Thymus (tissue), 14 donors: ENCODE measurements at places on chromosomes 7 and 10.

GRCh38 chr10:72174297-72174662, 41.5 kb upstream of the ANAPC16 start:
- no peak for DNase-seq

GRCh38 chr10:126252884-126253610, 135.2 kb downstream of the ADAM12 start:
- no peak for DNase-seq

GRCh38 chr10:115118346-115118745, 25.2 kb downstream of the ATRNL1 start:
- DNase-seq: no peak

GRCh38 chr10:24448351-24448999, 239.5 kb downstream of the KIAA1217 start:
- no peak for DNase-seq

DNA sequence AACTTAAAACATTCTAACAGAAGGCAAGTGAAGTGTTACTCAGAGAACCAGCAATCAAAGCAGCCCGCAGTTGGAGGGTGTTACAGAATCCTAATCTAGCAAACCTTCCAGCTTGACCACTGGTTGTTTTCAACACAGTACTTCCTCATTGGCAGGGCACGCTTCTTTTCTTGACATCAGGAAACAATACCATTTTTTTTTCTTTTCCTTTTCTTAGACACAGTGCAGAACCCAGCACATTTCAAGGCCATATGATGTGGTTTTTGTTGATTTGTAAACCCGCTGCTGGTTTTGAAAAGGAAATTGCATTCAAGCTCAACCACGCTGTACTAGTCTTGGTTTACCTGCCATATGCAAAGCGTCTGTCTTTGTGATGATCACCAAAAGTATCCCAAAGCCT, 33.4 kb downstream of the RHOBTB1 start:
- DNase-seq: peak; percentile 12

- DNase-seq: no peak
Observed at GRCh38 chr7:95907337-95907736, 135.0 kb downstream of the DYNC1I1 start.

DNA sequence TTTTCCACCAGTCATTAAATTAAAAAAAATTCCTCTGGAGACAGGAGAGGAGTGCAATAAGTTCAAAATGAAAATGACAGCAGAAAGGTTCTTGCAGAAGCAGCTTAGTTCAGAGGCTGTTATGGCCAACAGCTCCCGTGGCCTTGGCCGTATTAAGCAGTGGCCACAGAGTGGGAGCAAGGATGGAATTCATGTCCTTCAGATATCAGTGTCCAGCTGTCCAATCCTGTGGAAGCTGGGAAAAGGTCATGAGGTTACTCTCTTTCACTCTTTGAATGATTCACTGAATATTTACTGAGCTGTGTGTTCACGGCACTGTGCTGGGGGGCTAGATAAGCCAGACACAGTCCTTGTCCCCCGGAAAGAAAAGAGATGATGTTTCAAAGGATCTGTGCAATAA, 231.8 kb downstream of the BMPER start:
- no peak for DNase-seq

DNA sequence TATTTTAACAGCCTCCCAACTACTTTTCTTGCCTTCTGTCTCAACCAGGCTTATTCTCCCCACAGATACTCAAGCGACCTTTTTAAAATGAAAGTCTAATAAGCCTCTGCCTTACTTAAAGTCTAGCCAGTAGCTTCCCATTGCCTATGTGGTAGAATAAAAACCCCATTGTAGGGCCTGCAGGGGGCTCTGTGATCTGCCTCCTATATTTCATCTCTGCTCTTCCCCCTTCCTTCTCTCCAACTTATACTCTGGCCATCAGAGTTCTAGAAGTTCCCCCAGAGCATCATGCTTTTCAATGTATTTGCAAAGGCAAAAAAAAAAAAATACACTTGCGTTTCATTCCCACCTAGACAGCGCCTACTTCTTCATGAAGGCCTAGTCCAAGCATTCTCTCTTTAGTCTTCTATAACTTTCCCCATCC, 167.7 kb upstream of the ADO start:
- no peak for DNase-seq

- no peak for DNase-seq
Observed at GRCh38 chr7:45143616-45144015, 14.0 kb upstream of the RAMP3 start.

GRCh38 chr7:2610898-2611297, 20.9 kb upstream of the TTYH3 start:
- no peak for DNase-seq

- no peak for DNase-seq
Observed at GRCh38 chr7:121887634-121888033, 14.7 kb downstream of the PTPRZ1 start.

GRCh38 chr10:4024516-4025245, 239.7 kb upstream of the KLF6 start:
- DNase-seq: no peak

DNA sequence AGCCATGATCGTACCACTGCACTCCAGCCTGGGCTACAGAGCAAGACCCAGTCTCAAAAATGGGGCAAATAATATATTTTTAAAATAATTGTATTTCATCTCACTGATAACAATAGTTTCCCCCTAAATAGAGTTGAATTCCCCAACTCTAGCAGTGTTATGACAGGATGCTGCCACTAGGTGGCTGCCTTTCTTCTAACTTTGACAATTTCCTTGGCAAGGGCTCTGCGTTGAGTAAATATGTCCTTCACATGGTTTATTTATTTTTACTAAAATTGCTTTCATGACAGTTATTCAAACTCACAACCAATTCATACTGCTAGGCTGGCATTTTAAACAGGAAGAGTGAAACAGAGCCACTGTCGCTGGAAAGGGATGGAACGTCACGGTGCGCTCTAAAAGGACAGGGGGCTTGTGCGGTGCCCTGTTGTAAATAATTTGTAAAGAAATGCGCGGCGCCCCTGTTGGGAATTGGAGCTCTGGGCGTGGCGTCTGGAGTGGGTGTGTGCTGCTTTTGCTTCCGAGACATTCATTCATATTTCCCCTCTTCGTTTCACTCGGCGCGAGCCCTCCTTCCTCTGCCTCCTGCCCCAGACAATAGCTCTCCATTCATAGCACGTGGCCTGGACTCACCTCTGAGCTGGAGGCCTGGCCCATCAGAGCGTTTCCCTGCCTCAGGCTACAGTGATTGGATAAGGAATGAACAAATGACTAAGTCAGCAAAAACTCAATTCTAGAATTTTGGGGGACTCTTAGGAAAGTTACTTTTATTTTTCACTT, 20.5 kb upstream of the PITRM1 start:
- DNase-seq: no peak

DNA sequence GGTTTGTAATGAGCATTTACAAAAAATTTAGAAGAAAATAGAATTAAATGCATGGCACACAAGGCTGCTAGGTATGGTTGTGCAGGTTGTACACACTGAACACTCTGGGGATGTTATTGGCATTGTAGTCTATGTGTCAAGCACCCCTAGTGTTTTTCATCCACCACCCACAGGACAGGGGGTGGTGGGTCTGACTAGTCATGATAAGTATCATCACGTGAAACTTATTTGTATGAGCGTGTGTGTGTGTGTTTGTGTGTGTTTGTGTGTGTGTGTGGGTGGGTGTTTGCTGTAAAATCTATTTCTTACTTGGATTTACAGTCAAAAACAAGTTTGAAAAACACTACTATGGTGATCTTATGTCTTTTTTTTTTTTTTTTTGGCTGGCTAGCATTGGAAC, 66.5 kb downstream of the MAP3K8 start:
- no peak for DNase-seq

DNA sequence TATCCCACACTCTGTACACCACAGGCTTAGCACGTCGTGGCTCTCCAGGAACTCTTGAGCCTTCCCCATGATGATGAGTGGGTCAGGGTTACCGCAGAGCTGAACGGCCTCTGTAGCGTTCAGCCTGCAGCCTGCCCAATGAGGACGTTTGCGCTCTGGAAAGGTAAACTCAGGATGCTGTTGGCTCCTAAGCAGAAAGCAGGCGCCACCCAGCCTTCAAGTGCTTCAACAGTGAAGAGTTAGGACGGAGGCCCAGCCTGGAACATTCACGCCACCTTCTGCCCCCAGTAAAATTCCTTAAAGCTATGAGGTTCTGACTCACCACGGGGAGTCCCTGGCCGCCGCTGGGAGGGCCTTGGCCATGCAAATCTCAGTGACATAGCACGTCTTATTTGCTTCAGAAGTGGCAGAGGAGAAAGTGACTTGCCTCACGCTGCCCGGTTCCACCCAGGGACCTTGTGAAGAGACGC, 161.5 kb upstream of the SH2B2 start:
- no peak for DNase-seq

DNA sequence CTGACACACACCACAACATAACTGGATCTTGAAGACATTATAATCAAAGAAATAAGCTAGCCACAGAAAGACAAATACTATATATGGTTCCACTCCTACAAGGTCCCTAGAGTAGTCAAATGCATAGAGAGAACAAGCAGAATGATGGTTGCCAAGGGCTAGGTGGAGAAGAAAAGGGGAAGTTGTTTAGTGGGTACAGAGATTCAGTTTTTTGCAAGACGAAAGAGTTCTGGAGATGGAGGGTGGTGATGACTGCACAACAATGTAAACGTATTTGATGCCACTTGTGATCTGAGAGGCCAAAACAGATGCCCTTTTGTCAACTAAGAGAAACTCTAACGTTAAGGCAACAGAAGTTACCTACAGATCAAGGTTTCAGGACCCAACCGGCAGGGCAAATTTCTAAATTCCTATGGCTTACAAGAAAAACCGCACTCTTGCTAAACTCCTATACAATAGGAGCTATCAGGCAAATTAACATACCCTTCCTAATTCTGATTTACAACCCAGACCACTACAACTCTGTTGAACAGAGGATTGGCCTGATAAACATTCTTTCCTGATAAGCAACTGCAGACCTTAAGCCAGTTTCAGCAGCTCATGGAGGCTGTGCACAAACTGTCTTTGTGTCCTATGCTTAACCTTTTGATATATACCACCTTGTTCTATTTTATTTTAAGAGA, 69.0 kb downstream of the FAM107B start:
- DNase-seq: no peak

GRCh38 chr7:15424468-15424867, 137.3 kb downstream of the AGMO start:
- no peak for DNase-seq

- DNase-seq: no peak
Observed at GRCh38 chr7:116229366-116229765, 19.0 kb downstream of the TES start.

GRCh38 chr7:77788327-77788902, 9.8 kb downstream of the TMEM60 start:
- DNase-seq: no peak

- DNase-seq: no peak
Observed at GRCh38 chr10:13769946-13770345, 183.2 kb downstream of the PRPF18 start.

DNA sequence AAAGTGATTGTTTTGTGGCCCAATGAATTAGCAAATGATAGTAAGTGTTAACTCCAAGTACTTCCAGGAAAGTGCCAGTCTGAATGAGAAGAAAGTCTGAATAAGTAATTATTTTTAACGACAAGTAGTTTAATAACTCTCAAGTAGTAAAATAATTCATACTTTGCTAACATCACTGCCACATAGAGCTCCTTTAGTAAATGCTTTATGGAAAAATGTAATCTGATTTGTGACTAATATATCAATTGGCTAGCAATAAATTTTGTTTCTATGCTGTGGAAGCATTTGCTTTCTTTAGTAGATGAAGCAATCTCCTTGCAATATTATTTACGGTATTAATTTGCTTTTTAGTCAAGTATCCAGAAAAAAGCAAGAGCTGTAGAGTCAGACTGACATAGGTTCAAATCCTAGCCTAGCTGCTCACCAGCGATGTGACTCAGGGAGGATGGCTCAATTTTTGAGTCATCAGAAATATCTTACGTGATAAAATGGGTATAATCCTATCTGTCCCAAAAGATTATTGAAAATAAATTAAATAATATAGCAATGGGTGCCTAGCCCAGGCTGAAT, 329.3 kb downstream of the FGFR2 start:
- DNase-seq: no peak

- DNase-seq: no peak
Observed at GRCh38 chr7:155987681-155988235, 175.5 kb upstream of the SHH start.

GRCh38 chr7:28626624-28627262, 214.4 kb downstream of the CREB5 start:
- DNase-seq: no peak

DNA sequence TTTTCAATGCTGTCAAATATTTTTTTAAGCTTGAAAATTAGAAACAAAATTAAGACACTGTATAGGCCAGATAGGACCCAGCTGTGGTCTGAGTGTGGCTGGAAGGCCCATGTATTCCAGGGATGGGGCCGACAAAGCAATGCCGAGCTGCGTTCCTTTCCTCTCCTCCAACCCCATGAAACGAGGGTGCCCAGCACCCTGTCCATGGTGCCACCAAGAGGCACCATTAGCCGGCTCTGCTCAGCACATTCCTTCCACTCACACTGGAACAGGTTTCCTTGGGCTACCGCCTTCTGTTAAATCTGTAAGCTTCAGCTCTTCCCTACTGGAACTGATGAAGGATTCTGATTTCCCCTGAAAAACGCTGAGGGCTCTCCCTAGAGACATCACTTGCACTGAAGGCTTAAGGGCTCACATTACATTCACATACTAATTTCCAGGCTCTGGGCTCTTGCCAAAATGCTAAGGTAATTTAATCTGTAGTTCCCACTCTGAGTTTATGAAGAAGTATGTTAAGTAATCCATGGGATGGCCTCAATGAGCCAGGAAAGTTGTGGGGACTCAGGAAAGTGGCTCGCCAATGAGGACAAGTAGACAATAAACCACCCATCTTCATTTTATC, 73.7 kb upstream of the CAMK2B start:
- DNase-seq: no peak

GRCh38 chr7:94577357-94577756, 67.7 kb downstream of the CASD1 start:
- DNase-seq: no peak

DNA sequence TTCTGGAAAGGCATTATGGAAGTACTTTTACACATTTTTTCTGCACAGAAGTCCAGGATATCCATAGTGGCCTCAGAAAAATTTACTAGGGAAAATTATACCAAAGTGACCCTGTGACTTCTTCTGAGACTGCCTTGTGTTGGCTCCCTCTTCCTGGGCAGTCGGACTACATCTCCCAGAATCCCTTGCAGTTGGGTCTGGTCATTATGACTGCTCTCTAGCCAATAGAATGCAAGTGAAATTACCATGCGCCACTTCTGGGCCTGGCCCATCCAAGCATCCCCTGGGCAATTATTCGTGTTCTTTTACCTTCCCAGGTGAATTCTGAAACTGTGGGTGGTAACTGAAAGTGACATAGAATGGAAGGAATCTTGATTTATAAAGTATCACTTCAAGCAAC, 430.9 kb downstream of the ACTR3B start:
- DNase-seq: no peak

DNA sequence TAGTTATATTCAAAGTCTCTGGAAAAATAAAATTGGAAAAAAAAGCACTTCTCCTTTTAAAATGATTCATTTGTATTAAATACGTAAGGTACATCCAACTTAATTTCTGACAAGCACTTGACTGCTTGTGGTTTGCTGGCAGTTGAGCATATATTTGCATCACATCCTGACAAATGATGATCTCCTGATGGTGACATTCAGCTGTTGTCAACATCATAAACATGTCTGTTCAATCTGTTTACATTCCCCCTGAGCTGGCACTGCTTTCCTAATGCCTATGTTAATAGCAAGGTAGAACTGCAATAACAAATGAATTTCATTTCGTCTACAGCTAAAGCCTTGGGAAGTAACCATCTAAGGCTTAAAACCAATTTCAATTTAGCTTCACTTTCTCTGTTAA, 24.4 kb downstream of the TSPAN12 start:
- no peak for DNase-seq

- DNase-seq: no peak
Observed at GRCh38 chr7:75033064-75033463, 40.5 kb downstream of the RCC1L start.

GRCh38 chr7:46072722-46073121, 151.7 kb upstream of the IGFBP3 start:
- DNase-seq: no peak
